ENCODE measurements at places on chromosomes 11 and 22.

GRCh38 chr11:59802639-59803176, 7.9 kb downstream of the MRPL16 start:
- DNase-seq = peak; percentile 55

- no peak for DNase-seq
These were observed 91.9 kb upstream of the NTM start for GRCh38 chr11:131278472-131278871.

GRCh38 chr11:17541330-17541885, 2.8 kb downstream of the USH1C start:
- peak; percentile 88 for DNase-seq

GRCh38 chr11:124938206-124938765, 2.4 kb upstream of the HEPACAM start:
- no peak for DNase-seq

DNA sequence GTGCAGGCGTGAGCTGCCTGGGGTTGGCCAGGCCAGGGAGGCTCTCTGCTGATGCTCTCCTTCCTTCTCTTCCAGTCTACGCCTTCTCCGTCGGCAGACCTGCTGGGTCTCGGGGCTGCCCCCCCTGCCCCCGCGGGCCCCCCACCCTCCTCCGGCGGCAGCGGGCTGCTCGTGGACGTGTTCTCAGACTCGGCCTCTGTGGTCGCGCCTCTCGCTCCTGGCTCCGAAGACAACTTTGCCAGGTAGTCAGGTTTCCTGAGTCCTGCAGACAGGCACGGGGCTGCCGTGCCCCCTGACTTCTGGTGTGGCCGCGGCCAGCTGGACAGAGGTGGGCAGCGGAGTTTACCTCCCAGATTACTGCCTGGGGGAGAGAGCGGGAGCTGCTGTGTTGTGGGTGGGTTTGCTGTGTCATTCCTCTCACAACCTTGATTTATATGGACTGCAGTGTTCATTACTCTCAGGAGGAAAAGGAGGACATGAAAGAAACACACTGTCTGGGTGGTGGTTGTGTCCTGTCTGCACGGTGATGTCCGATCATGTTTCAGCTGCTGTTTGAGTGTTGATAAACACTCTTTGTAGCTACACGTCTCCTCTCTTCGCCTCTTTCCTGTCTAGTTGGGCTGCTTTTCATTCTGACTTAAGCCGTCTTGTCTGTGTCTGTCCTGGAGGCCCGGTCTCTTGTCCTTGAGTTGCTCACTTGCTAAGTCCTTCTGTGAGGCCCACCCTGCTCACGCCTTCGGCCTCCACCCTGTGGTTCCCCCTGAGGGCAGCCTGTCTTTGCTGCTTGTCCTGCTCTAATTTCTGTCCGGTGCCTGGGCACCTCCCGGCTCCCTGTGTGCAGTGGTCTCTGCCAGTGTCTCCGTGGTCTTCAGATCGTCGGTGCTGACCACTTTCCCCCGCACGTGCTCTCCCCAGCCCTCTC, 35.9 kb downstream of the MUC6 start:
- DNase-seq = no peak

Measured in renal cortical epithelial cell (primary cell).